Motor neuron (in vitro differentiated cells): ENCODE measurements at places on chromosomes 11 and 22. TPM values are rescaled to one million over a fixed set of nuclear protein-coding genes. Genes with fewer than 3 reads are reported as not detected.

The MMP10 gene
- not detected in 2 replicates for total RNA-seq

The CABP4 gene
- 0.53 and 0.62 TPM in 2 replicates for total RNA-seq

The NPTXR gene
- total RNA-seq = 1.5 and 2.1 TPM in 2 replicates

The XKR3 gene
- not detected in 2 replicates for total RNA-seq

The TSGA10IP gene
- 0.16 and 0.25 TPM in 2 replicates for total RNA-seq

The GUCY1A2 gene
- 22.5 and 30.6 TPM in 2 replicates for total RNA-seq

The PNPLA3 gene
- total RNA-seq = 10.7 and 16.9 TPM in 2 replicates

The IL18 gene
- 1.1 and 1.7 TPM in 2 replicates for total RNA-seq

The MS4A3 gene
- not detected in 2 replicates for total RNA-seq

The SERPING1 gene
- 1.7 and 3.0 TPM in 2 replicates for total RNA-seq

The ARHGAP8 gene
- total RNA-seq = 3.3 TPM in 1 of 2 replicates, not detected in the other

The SAA4 gene
- total RNA-seq = not detected in 2 replicates

The RAB38 gene
- total RNA-seq = not detected in 2 replicates

The OR8B3 gene
- total RNA-seq = 0.09 TPM in 1 of 2 replicates, not detected in the other

The GRAP2 gene
- 1.0 and 1.5 TPM in 2 replicates for total RNA-seq

The GCAT gene
- 14.8 and 15.1 TPM in 2 replicates for total RNA-seq

The SLC22A8 gene
- under 0.01 and 0.69 TPM in 2 replicates for total RNA-seq

The SULT4A1 gene
- 29.5 and 34.2 TPM in 2 replicates for total RNA-seq

The TCN1 gene
- not detected in 2 replicates for total RNA-seq

The FAM181B gene
- 0.24 TPM in 1 of 2 replicates, not detected in the other for total RNA-seq

The CDHR5 gene
- 0.57 and 0.82 TPM in 2 replicates for total RNA-seq

The OR8G1 gene
- 0.14 and 0.23 TPM in 2 replicates for total RNA-seq

The PDXP gene
- 28.3 and 31.1 TPM in 2 replicates for total RNA-seq

The TSSC4 gene
- 51.2 and 51.8 TPM in 2 replicates for total RNA-seq

The PATE4 gene
- 0.36 and 0.82 TPM in 2 replicates for total RNA-seq

The WNT11 gene
- total RNA-seq = 8.0 and 10.1 TPM in 2 replicates

The OAF gene
- total RNA-seq = 49.8 and 58.4 TPM in 2 replicates

The USP28 gene
- total RNA-seq = 32.7 and 41.6 TPM in 2 replicates

The PIWIL4 gene
- total RNA-seq = 0.76 and 1.1 TPM in 2 replicates

The PRR33 gene
- total RNA-seq = 1.1 and 1.2 TPM in 2 replicates

The ANGPTL5 gene
- 0.10 TPM in 1 of 2 replicates, not detected in the other for total RNA-seq

The ARRB1 gene
- total RNA-seq = 5.6 and 6.6 TPM in 2 replicates

The PNPLA5 gene
- 0.15 TPM in 1 of 2 replicates, not detected in the other for total RNA-seq

The KRTAP5-2 gene
- total RNA-seq = 0.54 TPM in 1 of 2 replicates, not detected in the other

The KCNJ11 gene
- 1.6 and 1.8 TPM in 2 replicates for total RNA-seq

The MMP12 gene
- total RNA-seq = 0.29 and 0.30 TPM in 2 replicates

The OR2AT4 gene
- 0.04 and 1.7 TPM in 2 replicates for total RNA-seq

The NCF4 gene
- not detected in 2 replicates for total RNA-seq
